ENCODE measurements at places on chromosomes 5 and 9.

GRCh38 chr9:37329576-37329975, 92.9 kb upstream of the GRHPR start:
- peak; percentile 14 for DNase-seq

- peak; percentile 55 for DNase-seq
Measured at GRCh38 chr9:132169672-132170392, 8.0 kb downstream of the NTNG2 start.

- DNase-seq: no peak
Measured at GRCh38 chr9:97057651-97058050, 18.7 kb upstream of the CTSV start.

DNA sequence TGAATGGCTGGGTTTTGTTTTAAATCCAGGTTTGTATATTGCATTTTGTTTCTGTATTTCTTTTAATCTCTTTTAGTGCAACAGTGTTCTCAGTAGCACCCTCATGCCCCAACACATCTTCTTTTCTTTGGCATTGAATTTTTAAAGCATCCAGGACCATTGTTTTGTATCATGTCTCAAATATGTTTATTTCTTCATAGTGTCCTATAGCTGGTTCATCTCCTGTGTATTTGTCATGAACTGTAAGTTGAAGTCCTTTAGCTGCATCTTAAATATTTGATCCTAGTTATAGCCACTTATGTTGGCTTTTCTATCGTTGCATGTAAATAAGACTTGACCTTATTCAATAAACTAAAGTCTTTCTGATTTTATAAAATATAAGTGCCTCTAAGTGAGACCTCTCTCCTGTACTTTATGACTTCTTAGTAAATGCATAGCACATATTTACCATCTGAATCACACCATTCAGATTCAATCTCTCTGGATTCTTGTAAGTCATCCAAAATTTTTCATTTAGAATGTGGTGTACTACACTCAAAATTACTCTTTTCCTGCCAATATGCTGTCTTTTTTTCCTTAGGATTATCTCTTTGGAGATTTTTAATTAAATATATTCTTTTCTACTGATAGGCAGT, 21.0 kb upstream of the ERCC6L2 start:
- DNase-seq: no peak

DNA sequence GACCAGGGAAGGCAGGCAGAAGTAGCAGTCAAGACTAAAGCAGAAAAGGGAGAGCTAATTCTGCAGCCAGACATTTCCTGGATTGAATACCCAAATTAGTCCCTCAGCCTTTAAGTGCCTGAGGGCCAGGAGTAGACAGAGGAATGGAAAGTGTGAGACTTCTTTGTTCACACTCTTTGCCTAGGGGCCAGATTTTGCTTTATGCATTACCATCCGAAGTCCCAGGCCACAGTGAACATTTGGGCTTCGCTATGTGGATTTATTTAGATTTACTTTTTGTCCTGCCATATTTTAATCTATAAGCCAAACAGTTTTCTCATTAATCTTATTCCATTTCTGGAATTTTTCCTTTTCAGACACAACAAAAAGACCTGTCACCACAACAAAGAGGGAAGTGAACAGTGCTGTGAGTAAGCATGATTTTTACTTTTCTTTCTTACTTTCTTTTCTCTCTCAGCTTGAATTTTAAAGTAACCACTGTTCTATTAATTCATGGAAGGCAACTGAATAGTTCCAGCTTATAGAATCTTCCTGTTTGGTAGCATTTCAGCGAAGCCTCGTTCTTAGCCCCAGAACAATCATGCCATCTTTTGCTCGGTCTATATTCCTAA, 52.6 kb downstream of the PDCD1LG2 start:
- no peak for DNase-seq
